ENCODE measurements at places on chromosomes 7 and 10.

DNA sequence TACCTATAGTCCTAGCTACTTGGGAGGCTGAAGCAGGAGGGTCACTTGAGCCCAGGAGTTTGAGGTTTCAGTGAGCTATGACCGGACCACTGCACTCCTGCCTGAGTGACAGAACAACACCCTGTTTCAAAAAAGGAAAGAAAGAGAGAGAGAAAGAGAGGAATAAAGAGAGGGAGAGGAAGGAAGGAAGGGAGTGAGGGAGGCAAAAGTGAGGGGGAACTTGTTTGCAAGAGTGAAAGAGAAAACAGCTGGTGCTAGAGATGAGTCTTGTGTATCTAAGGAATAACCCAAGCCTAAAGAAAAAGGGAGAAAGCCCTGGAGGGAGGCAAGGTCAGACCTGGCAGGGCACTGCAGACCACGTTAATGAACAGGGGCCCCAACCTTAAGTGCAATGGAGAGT, 4.8 kb upstream of the NT5C2 start:
- no peak for DNase-seq

DNA sequence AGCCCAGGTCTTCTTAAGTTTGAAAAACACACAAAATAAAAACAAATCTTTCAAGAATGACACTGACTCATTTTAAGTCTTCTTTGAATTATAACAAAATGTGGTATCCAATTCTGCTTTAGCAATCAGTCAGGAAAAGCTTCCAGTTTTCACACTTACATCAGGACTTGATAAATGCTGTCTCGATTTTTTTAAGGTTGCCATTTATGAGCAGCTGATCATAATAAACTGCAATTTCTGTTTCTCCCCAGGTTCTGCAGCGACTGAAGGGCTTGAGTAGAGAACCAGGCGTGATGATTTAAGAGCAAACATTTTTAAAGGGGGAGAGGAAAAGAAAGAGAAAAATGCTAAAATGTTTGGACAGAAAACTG, 71.1 kb downstream of the FAM107B start:
- DNase-seq, result no peak

GRCh38 chr10:119347181-119347974, 140.0 kb downstream of the GRK5 start:
- DNase-seq, result no peak

DNA sequence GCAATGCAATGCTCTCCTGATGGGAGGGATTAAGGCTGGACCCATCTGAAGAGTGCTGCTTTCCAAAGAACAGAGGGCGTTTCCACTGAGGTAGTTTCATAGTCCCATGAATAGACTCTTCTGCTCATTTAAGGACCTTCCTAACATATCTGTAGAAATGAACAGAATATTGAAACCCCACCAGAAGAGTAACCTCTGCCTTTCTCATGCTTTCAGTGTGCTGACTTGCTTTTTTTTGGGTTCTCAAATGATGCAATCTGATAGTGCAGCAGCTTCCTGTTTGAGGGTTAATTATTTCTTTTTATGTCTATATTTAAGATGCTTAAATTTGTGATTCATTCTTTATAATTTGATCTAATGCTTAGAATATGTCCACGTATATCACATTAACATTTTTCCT, 82.2 kb downstream of the GATA3 start:
- DNase-seq, result no peak

DNA sequence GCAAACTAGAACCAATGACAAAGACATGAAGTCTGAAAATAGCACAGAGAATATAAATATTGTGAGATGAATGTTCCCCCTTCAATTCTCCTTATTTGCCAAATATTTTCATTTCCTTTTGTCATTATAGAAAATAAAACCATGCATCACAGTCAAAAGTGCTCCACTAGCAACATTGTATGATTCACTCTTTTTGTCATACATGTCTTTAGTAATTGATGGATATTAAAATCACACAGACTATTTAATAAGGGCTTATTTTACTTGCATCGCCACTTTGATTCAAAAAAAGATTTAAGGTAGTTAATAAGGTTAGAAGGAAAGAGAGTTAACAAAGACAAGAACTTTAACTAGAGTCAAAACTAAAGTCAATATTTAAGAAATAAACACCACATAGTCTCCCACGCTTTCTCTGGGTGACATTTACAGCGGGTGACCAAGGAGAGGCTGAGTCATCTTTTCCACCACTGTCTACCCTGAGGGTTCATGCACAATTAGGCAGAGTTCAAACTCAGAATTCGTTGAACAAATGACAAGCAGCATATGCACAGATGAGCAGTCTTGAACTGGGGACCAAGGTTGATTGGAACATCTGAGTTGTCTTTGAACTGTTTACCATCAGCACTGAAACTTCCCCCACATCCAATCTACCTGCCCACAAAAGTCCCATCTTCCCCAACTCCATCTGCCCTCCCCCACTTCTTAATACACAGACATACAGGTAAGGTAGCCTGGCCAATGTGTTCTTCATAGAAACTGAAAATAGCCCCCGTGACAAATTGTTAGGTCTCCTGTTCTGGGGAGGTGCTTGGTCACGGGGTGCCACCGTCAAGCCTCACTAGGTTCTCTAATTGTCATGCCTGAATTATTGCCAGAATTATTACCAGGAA, 42.5 kb downstream of the C7orf25 start:
- DNase-seq, result no peak

GRCh38 chr7:5424749-5425506, 1.3 kb upstream of the TNRC18 start:
- DNase-seq, result no peak

- no peak for DNase-seq
Measured at GRCh38 chr10:3542185-3542611, 242.8 kb downstream of the KLF6 start.

DNA sequence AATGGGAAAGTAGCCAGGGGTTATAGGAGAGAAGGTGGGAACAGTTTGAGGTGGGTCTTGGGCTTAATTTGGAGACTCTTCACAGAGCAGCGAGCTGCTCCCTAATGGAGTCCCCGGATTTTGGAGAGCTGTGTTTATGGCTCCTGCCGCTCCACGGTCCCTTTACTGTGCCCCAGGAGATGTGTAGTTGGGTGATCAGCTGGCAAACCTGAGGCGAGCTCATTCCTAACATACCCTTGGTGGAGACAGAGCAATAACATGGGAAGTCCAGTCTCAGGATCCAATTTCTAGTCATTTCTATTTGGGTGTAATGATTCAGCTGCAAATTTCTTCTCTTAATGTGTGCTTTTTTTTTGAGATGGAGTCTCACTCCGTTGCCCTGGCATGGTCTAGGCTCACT, 1.5 kb downstream of the GARIN1A start:
- no peak for DNase-seq

DNA sequence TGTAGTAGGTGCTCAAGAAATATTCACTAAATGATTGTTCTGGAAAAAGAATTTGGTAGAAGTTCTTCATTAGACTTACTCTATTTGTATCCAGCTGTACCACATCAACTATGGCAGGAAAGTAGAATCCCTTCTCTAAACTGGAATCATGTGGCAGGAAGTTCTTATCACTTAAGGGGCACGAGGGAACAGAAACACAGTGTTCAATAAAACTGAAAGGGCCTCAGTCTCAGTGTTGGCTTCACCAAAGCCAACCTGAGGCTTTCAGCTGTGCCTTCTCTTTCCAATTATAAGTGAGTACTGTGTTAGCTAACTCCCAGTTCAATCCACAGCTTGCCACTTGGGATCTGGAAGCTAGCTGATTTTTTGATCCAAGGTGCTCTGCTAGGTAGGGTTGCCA, 257.6 kb upstream of the LRGUK start:
- DNase-seq, result no peak

GRCh38 chr10:37860494-37861190, 3.2 kb upstream of the ZNF248 start:
- DNase-seq, result no peak

DNA sequence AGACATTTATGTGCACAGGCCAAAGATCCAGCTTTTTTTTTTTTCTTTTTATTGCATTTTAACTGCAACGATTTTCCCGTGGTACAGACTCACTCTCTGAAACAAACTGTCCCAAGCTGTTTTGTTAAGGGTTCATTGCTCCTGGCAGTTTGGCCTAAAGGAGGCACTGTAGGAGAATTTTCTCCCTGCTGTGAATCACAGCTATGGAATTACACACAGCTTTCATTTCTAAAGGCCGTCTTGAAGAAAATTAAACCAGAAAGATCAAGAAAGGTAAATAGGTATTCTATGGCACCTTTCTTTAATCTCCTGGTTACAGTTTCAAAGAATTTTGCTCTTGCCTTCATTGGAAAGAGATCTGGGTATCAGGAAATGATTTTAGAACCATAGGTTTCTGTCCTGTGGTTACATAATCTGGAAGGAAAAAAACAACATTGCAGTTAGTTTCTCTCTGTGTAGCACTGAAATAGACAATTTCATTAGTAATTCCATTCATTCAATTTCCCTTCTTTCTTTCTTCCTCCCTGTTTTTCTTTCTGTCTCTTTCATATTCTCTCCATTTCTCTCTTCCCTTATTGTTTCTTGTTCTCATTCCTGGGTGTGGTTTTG, 51.2 kb downstream of the PDK4 start:
- no peak for DNase-seq

GRCh38 chr10:69797959-69798358, 3.7 kb upstream of the COL13A1 start:
- no peak for DNase-seq

DNA sequence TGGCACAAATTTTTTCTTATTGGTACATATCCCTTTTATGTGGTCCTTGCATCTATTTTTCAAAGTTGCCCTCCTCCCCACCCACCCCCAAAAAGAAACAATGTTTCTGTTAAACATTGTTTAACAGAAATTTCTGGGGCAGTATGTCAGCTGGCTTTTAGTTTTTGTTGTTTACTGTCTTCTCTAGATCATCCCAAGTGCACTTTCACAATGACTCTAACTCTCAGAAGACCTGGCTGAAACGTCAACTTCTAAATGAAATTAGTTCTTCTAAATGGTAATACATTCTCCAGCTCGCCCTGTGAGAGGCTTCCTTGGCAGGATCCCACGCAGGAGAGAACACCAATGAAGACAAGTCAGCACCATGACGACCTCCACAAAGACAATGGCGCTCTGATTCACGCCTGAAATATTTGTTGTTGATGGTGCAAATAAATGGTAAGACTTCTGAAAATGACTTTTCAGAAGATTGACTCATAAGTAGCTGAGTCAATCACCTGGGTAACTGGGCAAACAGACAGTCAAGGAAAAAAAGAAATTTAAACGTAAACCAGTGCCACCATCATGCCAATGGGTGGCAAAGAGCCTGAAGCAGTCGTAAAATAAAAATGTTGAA, 293.7 kb downstream of the FZD1 start:
- no peak for DNase-seq

Measured in AML-193 (cell line).